ENCODE measurements at places on chromosomes 3 and 15.

GRCh38 chr15:43187544-43188155, 2.4 kb downstream of the CCNDBP1 start:
- no peak for DNase-seq

GRCh38 chr3:104291437-104291851, 1075.3 kb upstream of the ALCAM start:
- DNase-seq: no peak

- DNase-seq: no peak
Observed at GRCh38 chr3:103210583-103210982, 775.8 kb downstream of the ZPLD1 start.

GRCh38 chr3:130323503-130323902, 22.0 kb upstream of the COL6A5 start:
- no peak for DNase-seq

GRCh38 chr15:86316726-86317383, 237.2 kb downstream of the AGBL1 start:
- DNase-seq: no peak

- no peak for DNase-seq
Observed at GRCh38 chr3:142884531-142884930, 4.4 kb downstream of the PCOLCE2 start.

DNA sequence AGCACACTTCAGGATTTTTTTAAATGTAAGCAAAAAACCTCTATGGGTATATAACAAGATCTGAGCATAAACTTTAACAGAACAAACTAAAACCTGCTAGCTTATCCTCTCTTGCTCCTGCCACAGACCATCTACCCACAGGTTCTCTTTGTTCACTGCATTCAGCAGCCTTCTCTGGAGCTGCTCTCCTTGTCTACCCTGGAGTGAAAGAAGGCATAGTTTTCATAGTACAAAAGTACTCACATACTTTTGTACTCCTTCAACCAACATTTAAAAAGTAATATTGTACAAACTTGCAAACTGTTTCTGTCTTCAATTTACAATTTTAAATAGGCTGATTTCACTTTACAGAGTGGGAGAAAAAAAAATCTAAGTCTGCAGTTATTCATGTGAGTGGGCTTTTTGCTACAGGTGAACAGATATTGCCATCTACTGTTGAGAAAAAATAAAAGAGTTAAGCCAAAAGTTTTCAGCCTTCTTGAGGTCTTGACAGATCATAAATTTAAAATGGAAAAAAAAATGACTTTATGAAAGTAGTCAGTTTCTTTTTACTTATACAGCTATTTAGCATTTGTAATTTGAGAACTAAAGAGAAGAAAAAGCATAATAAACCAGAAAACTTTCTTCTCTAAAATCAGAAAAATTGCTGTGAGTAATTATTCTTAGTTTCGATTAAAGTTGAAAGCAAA, 20.4 kb downstream of the TERC start:
- DNase-seq: no peak

- DNase-seq: no peak
Observed at GRCh38 chr3:172520301-172520831, 2.9 kb downstream of the TNFSF10 start.

DNA sequence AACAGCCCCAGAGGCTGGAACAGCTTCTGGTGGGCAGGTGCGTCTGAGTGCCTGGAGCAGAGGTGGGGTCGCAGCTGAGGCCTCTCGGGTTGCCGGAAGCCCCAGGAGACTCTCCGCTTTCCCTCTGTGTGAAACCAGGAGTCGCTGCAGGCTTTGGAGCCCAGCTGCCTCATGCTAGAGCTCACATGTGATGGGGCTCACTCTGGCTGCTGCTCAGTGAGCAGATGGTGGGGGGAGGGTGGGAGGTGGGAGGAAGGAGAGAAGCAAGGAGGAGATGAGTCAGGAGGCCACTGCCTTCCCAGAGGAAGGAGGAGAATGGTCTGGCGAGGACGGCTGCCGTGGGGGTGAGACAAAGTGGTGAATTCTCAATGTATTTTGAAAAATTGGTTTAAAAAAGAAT, 290.1 kb upstream of the CHRNA7 start:
- no peak for DNase-seq

DNA sequence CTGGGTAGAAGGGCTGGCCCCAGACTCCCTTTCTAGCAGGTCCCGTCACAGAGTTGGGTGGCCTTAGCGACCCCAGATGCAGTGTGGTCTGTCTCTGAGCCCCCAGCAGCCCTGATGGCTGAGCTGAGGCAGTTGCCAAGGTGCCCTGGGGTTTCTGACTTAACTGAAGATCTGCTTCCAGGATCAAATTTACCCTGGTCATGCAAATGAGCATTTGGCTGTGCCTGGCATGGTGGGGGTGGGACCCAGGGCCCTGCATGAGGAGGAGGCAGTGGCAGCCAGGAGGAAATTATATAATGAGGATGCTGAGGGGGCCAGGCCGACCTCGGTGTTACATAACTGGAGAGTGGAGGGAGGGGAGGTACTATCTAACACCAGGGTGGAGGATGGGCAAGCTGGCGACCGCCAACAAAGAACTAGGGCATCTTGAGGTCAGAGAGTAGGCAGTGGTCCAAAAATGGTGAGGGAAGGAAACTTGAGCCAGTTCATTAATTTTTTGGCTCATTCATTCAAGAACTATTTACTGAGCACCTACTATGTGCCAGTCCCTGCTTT, 16.4 kb downstream of the PLEKHO2 start:
- DNase-seq: no peak

GRCh38 chr15:85967553-85967952, 112.1 kb upstream of the AGBL1 start:
- no peak for DNase-seq
